ENCODE measurements at places on chromosomes 2 and 18.

DNA sequence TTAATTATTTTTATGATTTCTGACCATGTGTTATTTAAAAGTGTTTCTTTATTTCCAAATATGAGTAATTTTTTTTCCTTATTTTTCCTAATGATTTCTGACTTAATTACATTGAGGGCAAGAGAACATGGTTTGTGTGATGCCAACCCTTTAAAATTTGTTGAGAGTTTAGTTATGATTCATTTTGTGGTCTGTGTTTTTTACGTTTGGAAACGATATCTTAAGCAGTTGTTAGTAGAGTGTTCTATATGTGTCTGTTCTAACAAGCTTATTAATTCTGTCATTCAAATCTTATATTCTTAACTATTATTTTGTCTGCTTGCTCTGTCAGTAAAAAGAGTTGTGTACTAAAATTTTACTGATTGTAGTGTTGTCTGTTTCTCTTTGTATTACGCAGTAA, 15.0 kb downstream of the NAB1 start:
- no peak for DNase-seq

- no peak for DNase-seq
These were observed 10.3 kb upstream of the SNED1 start for GRCh38 chr2:240988146-240988545.

DNA sequence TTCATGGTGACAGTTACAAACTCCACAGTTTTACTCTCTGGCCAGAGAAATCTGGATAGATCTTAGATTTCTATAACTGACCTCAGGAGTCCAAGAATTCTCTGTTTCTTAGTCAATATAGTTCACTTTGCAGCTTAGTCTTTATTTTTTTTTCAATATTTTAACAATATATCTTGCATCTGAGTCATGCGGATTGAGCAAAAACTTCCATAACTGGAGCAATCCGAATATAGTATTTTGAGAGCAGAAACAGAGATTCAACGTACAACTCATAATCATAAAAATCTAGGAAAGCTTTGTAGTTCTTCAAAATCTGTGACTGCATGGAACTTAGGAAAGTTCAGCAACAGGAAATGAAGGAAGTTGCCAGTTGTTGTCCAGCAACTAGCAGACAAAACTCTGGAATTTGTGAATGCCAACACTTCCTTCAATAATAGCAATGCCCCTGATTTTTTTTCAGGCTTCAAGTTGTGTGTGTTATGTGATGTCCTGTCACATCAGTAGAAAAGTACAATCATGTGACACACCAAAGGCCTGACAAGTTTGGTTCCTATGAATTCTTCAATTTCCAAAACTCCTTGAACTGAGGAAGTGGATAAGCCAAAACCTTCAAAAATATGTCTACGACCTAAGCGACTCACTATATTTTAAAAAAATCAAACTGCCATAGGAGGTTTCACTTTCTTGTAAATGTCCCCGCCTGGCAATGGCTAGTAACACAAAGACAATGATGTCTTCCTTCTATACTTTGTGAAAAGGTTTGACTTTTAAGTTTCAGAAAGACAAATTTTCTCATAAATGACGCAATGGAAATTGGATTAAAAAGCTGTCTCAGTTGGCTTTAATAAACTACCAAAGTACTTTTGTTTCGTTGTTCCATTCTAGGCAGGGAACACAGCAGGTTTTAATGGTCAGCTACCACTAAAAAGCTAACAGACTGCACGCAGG, 510.6 kb downstream of the ERBB4 start:
- DNase-seq = no peak

GRCh38 chr18:62937065-62937464, 221.7 kb downstream of the PHLPP1 start:
- DNase-seq = no peak

GRCh38 chr18:48058486-48058885, 128.0 kb upstream of the SMAD2 start:
- no peak for DNase-seq

GRCh38 chr2:5756272-5756671, 64.1 kb downstream of the SOX11 start:
- no peak for DNase-seq

DNA sequence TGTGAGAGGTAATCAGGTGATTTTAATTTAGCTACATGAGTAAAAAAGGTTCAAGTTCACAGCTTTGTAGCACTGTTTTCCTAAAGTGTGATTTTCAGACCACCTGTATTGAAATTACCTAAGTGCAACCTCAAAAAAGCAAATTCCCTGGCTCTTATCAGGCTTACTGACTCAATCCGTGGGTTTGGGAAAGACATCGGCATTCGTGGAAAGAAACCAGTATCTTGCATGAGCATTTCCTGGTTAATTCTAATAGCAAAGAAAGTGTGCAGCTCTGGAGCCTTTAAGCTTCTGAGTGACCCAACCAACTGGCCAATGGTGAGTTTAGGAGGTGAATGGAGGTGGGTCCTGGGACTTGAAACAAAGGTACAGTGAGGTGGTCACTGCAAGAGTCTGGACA, 300.9 kb downstream of the NBAS start:
- no peak for DNase-seq

GRCh38 chr18:63154350-63155152, 165.0 kb downstream of the BCL2 start:
- DNase-seq = no peak

DNA sequence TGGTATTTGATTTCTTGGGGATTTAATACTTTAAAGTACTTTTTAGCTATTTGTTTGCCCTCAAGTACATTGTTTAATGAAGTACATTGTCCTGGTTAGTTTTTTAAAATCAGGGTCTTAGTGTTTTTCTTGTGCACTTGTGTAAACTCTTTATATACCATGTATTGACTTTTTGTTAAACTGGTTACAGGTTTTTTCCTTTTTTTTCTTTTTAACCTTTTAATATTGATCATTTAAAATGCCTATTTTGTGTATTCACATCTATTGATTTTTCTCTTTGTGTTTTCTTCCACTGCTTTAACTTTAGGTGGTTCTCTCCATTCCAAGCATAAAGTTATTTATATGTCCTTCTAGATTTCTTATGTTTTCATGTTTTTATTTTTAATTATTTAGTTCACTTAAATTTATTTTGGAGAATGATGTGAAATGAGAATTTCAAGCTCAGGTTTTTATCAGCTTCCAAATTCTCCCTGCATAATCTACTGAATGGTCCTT, 84.5 kb upstream of the MYCN start:
- no peak for DNase-seq

DNA sequence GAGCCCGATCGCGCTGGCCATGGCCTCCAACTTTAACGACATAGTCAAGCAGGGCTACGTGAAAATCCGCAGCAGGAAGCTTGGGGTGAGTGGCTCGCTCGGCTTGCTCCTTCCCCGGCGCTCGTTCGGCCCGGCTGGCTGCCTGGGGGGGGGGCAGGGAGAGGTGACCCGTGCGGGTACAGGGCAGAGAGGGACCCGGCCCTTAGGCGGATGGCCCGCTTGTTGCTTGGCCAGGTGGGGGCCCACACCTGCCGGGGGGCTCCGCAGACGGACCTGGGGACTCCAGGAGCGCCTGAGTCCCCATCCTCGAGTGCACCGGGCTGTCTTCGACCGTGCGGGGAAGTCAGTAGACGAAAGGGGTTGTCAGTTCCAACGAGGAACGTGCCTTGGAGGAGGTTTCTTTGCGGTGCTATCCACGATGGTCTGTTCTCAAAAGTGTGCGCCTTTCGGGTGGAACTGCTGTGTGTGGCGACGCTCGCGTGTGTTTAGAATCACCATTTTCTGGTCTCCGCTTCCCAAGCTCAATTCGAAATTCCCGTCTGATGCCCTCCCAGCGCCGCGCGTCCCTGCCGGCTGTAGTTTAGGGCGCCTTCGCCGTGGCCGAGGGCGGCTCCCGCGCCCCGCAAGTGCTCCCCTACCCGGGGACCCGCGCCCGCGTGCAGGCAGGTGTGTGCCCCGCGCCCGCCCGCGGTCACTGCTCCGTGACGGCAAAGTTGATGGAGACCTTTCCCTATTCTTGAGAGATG, 711 bp downstream of the DOK6 start:
- DNase-seq = no peak

GRCh38 chr2:6492573-6492972, 373.1 kb downstream of the CMPK2 start:
- DNase-seq = no peak

GRCh38 chr2:80092474-80092873, 212.1 kb downstream of the LRRTM1 start:
- DNase-seq = no peak

DNA sequence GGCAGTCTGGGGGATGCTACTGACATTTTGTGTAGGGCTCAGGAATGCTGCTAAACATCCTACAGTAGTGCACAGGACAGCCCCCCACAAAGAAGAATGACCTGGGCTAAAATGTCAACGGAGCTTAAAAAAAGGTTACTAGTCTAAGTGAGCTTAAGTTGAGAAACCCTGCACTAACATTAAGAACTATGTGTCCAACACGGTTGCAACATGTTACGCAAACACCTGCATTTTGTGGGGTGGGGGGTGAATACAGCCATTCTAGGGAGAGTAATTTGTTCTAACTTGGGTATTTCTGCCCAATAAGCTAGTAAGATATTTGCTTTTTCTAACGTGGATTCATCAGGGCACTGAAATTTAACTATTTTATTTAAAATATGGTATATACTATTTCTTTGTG, 57.9 kb downstream of the SLC8A1 start:
- DNase-seq = no peak

DNA sequence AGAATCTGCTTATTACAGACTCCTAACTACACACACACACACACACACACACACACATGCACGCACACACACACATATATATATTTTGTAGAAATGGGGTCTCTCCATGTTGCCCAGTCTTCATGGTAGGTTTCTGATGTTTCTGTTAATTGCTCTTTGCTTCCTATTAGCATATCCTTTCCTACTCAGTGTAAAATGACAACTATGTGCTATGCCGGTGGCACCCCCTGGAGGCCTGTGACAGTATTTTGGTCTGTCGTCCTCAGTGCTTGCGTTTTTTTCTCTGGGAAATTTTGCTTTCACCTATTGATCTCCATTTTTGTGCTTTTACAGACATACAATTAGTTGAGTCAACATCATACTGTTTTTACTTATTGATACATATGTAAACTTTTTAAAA, 322.1 kb downstream of the LRRTM1 start:
- DNase-seq = no peak

DNA sequence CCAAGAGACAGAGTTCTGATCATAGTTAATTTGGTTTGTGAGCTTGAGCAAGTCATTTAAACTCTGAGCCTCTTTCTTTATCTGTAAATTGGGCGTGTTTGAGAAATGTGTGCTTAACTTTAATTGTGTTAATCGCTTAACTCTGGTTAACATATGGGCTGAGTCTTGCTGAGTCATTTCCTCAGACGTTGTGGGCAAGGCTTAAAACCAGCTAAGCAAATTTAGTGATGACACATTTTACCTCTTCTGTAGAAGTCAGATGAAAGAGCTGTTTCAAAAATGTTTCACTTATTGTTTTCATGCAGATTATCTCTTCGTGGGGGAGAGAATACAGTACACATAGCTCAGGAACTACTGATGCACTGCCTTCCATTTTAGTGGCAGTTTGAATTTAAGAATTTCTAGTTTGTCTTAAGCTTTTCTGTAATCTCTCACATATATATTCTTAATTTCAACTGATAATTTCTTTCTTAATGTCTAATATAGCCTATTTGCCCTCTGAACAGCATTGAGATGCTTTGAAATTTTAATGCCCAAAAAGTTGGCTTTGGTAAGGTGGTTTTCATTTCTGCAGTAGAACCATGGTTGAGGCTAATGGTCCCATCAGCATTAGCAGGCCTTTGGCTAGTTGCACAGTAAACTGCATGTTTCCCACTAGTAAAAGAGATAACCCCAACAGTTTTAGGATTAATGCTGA, 34.9 kb downstream of the RAB10 start:
- DNase-seq = peak; percentile 18

DNA sequence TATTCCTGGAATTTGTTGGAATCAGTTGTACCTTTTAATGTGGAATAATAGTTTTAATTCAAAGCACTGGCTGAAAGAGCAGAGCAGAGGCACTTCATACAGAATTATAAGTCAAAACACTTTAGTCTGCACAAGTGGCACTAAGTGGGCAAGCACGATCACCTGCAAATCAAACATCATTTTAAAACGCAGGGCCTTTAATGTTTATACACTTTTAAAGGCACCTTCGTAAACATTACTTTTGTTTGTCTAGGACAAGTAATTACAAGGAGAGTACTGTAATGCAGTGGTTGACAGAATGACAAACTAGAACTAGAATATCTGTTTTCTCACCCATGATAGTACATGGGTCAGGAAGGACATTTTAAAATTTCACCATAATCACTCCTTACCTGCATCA, 36.4 kb downstream of the LANCL1 start:
- no peak for DNase-seq

- no peak for DNase-seq
These were observed 230.2 kb upstream of the SMAD2 start for GRCh38 chr18:48160622-48161021.

GRCh38 chr2:118321432-118322105, 233.3 kb downstream of the INSIG2 start:
- DNase-seq = no peak

DNA sequence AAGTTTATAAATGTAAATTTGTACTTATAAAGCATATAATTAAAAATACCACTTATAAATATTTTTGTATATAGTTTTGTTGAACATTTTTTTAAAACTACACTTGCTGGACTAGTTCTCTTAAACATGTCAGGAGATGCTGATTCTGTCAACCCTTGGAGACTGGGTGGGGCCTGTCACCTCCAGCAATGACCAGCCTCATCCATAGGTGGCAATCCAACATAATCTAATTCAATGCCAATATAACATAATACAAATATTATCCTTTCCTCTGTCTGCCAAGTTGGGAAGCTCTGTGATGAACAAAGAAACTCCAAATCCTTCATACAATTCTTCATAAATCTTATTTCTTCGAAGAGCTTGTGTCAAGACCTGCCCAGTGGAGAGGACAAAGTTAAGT, 140.4 kb downstream of the RBMS1 start:
- no peak for DNase-seq

- no peak for DNase-seq
These were observed 1.2 kb downstream of the PPP1CB start for GRCh38 chr2:28752631-28753376.

DNA sequence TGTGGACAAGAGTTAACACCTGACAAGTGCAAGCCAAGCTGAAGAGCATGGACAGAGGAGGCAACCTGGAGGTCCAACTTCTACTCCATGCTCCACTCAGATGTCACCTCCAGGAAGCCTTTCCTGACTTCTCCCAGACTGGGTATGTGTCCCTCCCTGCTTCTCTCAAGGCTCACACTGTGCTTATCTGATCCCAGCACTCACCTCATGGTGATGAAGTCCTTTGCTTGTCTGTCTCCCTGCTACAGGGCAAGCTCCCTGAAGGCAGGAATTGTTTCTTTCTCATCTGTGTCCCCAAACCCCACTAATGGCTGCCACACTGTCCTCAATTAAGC, 2.7 kb upstream of the SLC30A3 start:
- DNase-seq = no peak

GRCh38 chr2:50732796-50733195, 299.1 kb downstream of the NRXN1 start:
- DNase-seq = no peak

- no peak for DNase-seq
These were observed 77.1 kb upstream of the LRRTM1 start for GRCh38 chr2:80381666-80382065.

- no peak for DNase-seq
These were observed 129.8 kb upstream of the SOX11 start for GRCh38 chr2:5562426-5562825.
